ENCODE measurements at places on chromosomes 3 and 15.

DNA sequence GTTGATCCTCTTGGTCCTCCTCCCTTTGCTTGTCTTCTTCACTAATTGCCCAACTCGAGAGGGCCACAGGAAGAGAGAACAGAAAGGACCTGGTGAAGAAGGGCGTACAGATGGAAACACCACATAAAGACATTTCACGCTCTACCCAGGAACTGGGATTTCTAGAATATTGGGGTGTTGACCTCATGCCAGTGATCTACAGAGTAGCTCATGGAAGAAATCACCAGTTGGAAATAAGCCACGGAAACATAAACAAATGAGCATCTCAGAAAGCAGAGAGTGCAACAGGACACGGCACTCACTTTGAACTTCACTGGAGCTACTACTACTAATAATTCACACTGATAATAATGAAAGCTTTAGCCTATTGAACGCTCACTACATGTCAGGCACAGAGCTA lies 84.6 kb upstream of the ARHGEF3 start:
- DNase-seq, result no peak

- DNase-seq, result no peak
Observed at GRCh38 chr3:38353151-38353550, 6.6 kb downstream of the XYLB start.

- DNase-seq, result no peak
Observed at GRCh38 chr3:125207949-125208568, 4.5 kb downstream of the SLC12A8 start.

DNA sequence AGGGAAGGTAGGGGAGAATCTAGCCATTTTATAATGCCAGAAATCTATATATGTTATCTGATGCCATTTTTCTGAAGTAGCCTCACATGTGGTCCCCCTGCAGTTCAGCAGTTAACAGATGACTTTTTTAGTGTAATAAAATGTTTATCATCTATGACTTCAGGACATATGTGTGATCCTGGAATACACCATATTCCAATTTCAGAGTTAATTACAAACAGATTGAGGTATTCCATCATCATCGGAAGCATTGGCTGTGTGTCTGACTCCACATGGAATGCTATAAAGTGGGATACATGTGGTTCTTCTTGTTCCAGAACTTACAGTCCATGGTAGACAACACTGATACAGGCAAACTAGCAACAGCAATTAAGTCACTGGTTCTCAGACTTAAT lies 45.9 kb upstream of the LIMD1 start:
- no peak for DNase-seq

DNA sequence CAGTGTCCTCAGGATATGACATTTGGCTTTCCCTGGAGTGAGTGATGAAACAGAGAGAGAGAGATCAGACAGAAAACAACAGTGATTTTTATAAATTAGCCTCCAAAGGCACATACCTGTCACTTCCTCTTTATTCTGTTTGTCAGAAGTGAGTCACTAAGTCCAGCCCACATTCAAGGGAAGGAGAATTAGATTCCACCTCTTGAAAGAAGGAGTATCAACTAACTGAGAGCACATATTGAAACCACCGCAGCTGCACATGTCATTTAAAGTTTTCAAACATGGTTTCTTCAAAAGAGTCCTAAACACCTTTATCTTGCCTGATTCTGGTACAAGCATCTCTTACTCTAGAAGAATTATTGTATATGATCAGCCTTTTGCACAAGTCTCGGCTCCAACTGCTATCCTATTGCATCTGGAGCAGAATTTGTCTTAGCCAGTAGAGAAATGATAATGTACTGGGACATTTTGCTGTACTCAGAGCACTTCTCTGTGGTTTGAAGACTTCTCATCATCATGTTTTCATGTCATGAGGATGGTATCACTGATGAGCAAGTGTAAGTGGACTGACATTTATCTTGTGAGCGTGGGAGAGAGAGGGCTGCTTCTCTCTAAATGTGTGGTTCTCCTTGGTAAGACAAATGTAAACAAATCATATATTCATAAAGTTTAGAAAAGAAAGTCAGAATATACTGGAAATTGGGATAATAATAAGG lies 338.9 kb upstream of the CFAP20DC start:
- DNase-seq, result no peak

- no peak for DNase-seq
Observed at GRCh38 chr3:120033596-120033995, 60.7 kb downstream of the GSK3B start.

- DNase-seq, result no peak
Observed at GRCh38 chr15:96058103-96058851, 272.2 kb upstream of the NR2F2 start.

DNA sequence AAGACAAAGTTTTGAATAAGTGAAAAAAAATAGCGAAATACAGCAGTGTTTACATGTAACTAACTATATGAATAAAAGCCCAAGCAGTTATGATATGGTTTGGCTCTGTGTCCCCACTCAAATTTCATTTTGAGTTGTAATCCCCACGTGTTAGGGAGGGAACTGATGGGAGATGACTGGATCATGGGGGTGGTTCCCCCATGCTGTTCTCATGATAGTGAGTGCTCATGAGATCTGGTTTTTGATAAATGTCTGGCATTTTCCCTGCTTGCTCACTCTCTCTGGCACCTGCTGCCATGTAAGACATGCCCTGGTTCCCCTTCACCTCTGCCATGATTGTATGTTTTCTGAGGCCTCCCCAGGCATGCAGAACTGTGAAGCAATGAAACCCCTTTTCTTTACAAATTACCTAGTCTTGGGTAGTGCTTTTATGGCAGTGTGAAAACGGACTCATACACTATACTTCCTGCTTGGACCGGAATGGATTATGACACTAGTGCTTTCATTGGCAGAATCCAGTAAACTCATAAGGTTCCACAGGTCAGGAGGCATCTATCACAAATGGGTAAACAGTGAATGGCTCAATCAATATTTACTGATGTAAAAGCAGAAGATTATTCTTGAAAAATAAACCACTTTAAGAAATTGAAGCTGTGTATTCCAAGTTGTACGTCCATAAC lies 192.1 kb downstream of the CBLB start:
- no peak for DNase-seq

DNA sequence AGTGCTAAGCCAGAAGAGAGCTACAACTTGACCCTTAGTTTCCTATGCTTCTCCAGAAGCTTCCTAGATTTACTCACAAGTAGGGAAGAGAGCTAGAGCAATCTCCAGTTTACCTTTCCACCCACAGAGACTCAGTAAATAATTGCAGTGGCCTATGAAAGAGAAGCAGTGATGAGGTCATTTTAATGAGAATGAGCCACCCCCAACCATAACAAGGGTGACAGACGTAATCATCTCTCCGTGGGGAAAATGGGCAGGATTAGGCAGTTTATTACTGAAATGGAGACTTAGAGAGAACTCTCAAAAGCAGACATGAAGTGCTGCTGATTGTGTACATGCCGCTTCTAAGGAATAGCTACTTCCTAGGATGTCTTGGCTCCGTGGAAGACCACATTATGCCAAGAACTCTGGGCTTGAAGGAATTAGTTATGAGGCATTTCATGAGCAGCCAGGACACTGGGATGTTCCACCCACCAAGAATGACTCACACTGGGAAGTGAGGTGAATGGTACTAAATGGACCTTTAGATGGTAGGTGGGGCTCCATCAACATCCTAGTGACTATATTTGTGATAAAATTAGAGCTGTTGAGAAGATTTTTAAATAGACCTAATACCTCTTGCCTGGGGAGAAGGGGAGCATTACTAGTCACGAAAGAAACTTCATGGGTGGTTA lies 160.9 kb downstream of the EDEM1 start:
- no peak for DNase-seq

GRCh38 chr3:85081191-85081906 lies 122.6 kb downstream of the CADM2 start:
- peak; percentile 54 for DNase-seq

GRCh38 chr3:130963878-130964277 lies 62.7 kb downstream of the ASTE1 start:
- no peak for DNase-seq

DNA sequence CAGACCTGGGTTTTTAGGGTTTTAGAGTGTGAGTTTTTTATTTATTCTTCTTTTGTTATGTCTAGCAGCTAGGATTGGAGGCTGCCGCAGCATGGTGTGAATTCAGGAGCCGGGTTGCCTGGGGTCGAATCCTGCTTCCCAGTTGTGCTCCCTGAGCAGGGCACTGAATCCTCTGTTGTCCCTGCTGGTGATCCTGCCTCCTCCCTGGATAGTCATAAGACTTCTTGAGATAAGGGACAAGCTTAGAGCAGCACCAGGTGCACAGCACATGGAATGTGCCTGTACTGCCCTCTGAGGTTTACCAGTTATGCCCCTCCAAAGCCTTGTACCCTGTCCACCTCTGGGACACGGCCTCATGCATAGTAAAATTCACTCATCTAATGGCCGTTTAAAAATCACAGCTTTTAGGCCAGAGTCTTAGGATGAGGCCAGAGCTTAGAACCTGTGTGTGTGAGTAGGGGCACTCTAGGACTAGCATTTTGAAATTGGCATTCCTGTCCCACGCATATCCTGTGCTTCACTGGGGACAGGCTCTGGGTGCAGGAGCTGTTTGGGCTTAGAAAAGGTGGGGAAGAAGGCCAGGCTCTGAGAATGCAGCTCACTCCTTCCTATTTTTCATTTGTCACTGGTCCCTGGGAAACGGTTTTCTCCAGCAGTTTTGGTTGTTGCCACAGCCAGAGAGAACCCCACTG lies 47.7 kb downstream of the CHCHD6 start:
- no peak for DNase-seq

DNA sequence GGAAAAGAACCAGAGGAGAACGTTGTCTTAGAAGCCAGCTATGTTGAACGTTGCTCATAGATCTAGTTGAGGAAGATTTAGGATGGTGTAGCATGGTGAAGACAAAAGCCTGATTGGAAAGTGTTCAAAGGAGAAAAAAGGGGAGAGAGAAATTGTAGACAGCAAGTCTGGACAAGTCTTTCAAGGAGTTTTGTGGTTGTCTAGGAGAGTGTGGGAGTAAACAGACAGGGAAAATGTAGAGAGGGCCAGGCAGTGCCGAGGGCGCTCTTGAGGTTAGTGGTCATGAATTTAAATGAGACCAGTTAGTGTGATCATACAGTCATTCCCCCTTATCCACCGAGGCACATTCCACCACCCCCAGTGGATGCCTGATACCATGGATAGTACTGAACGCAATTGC lies 167.5 kb upstream of the IL12A start:
- DNase-seq, result no peak

DNA sequence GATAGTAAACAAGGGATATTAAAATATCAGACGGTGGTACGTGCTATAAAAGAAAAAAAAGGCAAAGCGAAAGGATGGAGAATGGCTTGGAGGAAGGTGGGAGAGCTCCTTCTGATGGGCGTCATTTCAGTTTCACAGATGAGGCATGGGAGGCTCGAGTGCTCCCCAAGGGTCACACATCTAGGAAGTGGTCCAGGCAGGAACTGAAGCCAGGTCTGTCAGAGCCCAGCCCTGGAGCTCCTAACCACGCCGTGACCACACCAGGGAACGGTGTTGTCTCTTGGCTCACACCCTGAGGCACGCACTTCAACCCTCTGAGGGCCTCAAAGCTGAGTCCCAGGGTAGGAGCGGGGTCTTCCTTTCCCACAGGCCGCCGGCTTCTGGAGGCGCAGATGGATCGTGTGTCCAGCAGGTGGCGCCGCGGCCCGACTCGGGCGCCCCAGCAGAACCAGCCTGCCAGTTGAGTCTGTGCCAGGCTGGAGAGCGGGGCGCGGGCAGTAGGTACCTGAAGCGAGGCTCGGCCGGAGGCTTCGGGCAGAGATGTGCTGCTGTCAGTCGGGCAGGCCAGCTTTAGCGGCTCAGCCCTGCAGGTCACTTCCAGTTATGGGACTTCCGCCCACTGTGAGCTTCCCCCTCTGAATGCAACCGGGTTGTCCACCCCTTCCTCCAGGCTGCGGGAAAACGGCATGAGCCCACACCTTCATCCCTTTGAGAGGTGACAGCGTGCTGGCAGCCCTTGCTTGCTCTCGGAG lies 68.1 kb downstream of the SLC6A1 start:
- peak; percentile 75 for DNase-seq

GRCh38 chr15:63495780-63496488 lies 8.5 kb upstream of the USP3 start:
- no peak for DNase-seq

DNA sequence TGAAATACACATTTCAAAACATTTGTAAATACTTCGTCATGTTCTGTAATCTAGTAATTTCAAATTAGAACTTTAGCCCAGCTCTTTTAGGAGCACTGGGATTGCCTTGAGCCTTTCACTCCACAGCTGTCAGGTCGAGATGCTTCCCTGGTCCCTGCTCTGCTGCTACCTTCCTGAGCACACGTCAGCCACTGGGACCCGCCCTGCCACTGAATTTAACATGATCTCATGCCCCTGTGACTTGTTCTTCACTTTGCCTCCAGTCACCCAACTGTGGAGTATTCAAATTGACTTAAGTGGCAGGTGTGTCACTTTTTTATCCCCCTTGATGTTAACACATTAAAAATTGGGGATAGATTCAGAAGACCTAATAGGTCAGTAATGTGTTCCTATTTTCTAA lies 3.3 kb downstream of the ARRDC4 start:
- no peak for DNase-seq

GRCh38 chr3:13612829-13613228 lies 63.9 kb downstream of the FBLN2 start:
- DNase-seq, result peak; percentile 25
